A549 (cell line): ENCODE measurements at places on chromosomes 7 and 10.

- DNase-seq = no peak
Observed at GRCh38 chr7:5773661-5774086, 7.8 kb downstream of the RNF216 start.

- peak; percentile 57 for DNase-seq
Observed at GRCh38 chr7:81482600-81483186, 287.2 kb downstream of the HGF start.

GRCh38 chr7:115319541-115319940 is 397.6 kb downstream of the MDFIC start:
- DNase-seq = no peak

DNA sequence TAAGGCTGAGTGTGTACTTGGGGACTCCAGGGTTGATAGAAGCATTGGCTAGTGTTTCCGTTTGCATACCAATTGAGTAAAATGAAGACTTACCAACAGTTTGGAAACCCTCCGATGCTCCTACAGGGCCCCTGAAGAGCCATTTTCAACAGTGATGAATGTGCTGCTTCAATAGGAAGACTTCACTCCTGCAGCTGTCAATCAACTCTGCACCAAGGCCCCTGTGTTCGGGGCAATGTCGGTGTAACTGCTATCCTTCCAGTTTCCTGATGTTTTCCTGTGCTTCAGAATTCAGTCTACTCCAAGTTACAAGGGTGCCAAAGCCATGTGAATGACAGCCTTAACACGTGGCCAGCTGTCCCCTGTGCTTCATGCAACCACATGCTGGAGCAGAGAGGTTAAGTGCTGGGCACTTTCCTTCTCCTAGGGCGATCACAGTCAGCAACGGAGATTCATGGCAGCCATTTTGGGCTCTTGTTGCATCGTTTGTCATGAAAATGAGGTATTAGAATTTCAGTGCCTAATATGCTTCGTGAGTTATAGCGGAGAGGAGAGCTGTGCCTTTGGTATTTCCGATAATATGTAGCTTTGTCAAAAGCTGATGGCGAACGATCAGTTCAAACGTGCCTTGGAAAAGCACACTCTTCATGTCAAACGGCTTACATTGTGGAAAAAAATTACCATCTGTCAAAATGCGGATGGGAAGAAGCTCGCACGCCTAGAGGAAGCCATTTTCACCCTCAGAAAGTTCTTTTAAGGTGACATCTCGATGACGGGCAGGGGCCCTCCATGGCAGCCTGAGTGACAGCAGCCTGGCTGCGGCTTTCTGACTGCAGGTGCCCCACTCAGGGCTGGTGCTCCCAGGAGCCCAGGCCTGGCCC is 287.8 kb downstream of the ACTR3B start:
- no peak for DNase-seq

DNA sequence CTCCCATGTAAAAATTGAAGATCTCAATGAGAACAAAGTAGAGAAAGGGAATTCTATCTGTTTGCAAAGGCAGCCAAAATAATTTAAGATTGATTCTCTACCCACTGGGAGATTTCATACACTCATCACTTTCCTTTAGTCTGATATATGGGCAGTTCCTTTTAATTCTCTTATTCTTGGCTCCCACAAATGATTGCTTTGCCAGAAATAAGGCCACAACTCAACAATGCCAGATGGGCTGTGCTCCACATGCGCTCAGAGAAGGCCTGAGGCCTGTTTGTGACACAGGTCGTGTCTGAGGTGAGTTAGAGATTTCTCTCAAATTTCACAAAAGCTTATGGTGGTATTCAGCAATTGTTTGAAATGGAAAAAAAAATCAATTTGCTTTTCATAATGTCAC is 501.9 kb upstream of the SEMA3D start:
- DNase-seq = no peak

DNA sequence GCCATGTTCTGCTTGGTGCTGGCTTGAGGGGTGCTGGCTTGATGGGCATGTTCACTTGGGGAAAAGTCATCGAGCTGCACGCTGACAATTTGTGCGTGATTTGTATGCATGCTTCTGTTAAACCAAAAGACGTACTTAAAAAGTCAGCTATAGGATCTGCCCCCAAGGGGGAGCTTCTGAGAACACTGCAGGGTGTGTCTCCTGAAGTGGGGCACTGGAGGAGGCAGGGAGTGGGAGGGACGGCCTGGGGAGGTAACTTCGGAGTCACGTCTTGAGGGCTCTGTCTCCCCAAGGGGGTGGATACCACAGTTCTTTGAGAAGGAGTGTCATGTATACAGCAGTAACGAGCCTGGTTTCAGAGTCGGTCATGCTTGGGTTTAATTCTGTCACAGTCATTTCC is 406.5 kb downstream of the PLXNA4 start:
- no peak for DNase-seq

DNA sequence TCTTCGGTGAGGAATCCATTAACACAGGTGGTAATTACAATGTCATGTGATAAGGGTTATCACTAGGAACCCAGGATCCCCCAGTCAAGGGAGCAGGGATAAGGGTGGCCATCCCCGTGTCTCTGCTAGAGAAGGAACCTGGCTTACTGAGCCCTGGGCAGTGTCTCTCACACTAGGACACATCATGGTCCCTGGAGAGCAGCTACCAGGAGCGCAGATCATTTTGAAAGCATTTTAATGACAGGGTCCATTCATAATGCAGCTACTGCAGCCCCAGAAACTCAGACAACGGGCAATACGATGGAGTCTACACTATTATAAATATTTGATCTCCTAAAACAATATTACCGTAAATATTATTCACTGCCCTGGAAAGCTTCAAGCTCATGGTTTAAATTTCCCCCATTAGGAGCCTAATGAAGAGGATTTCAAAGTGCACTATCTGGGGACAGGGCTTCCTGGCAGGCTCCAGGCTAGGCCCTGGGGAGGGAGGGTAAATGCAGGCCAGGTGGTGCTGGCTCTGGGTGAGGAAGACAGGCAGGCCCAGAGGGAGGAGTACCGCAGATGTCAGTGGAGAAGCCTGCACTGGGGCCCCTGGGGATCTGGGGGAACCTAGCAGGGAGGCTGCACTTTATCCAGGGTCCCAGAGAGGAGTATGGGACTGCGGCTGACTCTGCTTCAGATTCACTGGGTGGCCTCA is 52.6 kb upstream of the LOXL4 start:
- DNase-seq = no peak

DNA sequence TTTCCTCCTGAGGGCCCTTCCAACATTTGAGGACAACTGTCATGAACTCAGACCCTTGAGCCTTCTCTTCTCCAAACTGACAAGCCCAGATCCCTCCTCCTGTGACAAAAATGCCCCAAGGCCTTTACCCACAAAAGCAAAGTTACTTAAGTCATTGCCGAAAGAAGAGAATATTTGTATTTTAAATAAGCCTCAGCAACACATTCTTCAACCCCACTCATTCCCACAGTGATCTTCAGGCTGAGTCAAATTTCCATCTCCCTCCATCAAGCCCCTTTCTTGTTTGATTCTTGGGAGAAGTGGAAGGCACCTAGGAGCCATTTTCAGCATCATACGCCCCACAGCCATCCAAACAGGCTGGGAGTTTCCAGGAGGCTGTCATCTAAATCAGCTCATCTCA is 150.8 kb upstream of the PDE1C start:
- no peak for DNase-seq

- DNase-seq = no peak
Observed at GRCh38 chr10:43980715-43981114, 332.0 kb upstream of the ZNF32 start.

- no peak for DNase-seq
Observed at GRCh38 chr7:80643336-80643915, 5.0 kb downstream of the CD36 start.

- no peak for DNase-seq
Observed at GRCh38 chr10:6208799-6209235, 6.1 kb downstream of the PFKFB3 start.

- no peak for DNase-seq
Observed at GRCh38 chr7:28773423-28774145, 184.5 kb downstream of the TRIL start.

DNA sequence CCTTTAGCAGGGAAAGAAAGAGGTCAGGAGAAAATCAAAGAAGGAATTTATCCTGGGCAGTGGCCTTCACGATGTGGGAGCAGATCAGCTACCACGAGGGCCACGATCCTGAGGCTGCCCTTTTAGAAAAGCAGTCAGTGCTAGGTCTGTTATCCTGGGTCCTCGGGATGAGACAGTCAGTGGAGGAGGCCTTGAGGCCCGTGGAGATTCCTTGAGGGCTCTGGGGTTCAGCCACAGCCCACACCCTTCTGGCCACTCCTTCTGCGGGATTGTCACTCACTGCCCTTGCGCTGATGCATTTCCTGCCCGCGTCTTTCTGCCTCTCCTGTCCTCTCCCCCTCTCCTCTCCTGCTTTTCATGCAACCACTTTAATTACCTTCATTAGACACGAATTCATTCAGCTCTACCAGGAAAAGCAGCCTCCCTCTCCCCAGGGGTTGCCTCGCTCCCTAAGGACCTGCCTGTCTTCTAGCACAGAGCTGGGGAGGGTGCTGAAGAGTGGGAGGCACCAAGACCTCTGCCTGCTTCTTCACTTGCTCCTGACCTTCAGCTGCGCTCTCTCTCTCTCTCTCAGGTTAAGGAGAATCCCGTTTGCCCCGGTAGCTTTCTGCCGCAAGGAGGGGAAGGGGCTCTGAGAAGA is 42.6 kb upstream of the LRRC4 start:
- DNase-seq = no peak

DNA sequence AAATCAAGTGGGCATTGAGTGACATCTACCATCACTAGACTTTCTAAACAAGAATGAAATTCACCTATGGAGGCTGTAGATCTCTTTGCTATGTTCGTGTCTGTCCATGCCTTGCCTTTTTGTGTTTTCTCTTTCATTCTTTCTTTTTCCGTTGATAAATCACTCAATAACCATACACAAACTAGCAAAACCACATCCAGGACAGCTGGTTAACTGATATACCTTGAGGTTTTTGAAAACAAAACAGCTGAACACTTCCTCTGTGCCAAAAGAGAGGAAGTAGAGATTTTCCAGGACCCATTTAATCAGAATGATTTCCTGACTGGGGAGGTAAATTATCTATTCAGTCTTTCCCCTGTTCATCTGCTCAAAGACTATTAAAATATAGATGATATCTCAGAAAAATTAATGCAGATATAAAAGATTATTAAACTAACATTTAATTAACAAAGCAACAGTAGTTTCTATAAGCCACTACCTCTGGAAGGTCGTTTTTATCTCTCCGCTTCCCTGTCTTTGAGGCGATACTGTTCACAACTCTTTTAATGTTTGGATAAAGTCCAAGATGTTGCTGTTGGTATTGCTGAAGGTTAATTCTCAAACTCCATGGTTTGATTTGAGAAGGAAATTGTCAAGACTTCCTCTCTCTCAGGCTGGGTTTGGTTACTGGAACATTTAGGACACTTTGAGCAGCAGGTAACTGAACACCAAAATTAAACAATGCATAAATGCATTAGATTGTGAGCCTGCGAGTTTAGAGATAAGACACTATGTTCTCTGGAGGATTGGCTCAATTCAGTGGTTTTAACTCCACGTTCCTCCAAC is 24.4 kb upstream of the C10orf67 start:
- DNase-seq = no peak

- DNase-seq = no peak
Observed at GRCh38 chr7:67554986-67555385, 558.4 kb downstream of the TYW1 start.

DNA sequence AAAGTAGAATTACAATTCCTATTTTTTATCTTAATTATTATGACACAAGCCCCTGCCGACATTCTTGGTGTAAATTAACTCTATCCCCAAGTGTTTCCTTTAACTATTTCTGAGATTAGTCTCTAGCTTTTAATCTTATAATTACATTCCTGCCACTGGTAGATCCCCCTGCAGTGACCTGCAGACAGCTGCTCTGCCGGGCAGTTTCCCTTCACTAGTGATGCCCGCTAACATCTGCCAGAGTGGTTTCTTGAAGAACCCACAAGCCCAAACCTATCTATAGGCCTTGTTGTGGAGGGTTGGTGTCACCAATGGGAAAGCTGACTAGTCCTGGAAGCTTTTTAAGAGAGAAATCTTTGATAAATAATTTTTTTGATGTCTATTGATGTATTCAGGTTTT is 50.0 kb downstream of the ADAM22 start:
- DNase-seq = no peak

DNA sequence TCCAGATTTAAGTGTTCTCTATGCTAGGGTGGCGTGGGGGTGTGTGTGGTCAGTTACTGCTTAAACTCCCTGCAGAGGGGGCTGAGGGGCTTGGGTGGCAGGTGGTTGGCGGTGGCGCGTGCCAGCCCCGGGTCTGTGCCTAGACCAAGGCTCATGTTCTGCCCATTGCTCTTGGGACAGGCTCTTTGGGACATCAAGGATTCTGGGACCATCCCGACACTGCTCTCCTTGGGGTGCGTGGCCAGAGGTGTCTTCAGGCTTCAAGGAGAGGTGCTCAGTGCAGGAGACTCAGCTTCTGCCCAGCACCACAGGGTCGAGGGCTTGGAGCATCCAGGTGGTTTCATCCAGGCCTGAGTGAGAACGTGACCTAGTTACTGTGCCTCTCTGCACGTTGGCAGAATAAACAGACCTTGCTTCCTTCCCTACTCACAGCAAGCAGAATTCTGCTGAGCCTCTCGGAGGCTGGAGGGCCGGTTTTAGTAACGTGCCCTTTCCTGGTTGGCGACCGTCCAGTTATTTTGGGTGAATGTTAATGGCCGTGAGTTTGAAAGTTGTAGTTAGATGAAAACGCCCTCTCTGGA is 39.9 kb downstream of the CAMK1D start:
- DNase-seq = no peak

- DNase-seq = no peak
Observed at GRCh38 chr7:37290731-37291130, 157.9 kb downstream of the ELMO1 start.

GRCh38 chr10:32234471-32234870 is 112.5 kb downstream of the EPC1 start:
- no peak for DNase-seq

- DNase-seq = no peak
Observed at GRCh38 chr7:10706875-10707493, 266.7 kb upstream of the PHF14 start.

- DNase-seq = no peak
Observed at GRCh38 chr10:132670546-132671227, 115.3 kb downstream of the NKX6-2 start.

DNA sequence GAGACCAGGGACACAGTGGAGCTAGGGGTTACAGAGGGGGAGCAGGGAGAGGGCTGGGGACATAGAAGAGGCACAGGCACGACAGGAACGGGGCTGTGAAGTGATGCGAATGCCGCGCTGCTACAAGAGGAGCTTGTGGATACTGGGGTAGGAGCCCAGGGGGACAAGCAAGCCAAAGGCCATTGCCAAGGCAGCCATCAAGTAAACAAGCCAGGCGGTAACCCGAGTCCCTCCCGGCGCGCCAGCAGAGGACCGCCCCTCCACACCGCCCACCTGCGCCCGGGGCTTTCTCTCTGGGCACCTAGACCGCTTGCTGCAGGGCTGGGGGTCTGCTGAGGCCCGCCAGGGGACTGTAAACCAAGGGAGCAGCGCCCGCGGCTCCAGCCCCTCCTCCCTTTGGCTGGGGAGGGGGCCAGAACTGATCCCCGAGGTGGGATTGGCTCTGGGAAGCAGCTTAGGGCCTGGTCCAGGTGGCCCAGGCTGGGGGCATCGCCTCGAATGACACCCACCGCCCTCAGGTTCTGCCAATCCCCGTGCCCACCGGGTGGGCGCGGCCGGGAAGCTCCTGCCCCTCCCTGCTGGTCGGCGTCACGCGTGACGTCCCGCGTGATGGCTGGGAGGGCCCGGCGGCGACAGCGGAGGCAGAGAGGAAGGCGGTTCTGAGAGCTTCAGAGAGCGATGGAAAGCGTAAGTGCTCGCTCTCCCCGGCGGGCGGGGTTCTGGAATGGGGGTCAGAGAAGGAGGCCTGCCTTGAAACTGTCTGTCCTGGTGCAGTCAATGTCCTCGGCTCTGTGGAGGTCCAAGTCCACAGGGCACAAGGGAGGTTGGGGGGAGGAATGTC is 982 bp downstream of the SFXN3 start:
- peak; percentile 65 for DNase-seq
